Sciatic nerve (tissue), 2 donors: ENCODE measurements at places on chromosomes 6 and 20. TPM values are rescaled to one million over a fixed set of nuclear protein-coding genes. Genes with fewer than 3 reads are reported as not detected.

The SLA2 gene
- total RNA-seq: 0.49 TPM

The GGTLC1 gene
- not detected for total RNA-seq

The C4B gene
- total RNA-seq: 392 TPM

The LIN28B gene
- total RNA-seq: not detected

The BHLHE23 gene
- total RNA-seq: not detected

The ANKEF1 gene
- 1.6 TPM for total RNA-seq

The TCF21 gene
- 0.80 TPM for total RNA-seq

The RRBP1 gene
- total RNA-seq: 163 TPM
